ENCODE measurements at places on chromosomes 12 and 14. TPM values are rescaled to one million over a fixed set of nuclear protein-coding genes. Genes with fewer than 3 reads are reported as not detected.

The CCDC38 gene
- 0.14 TPM for total RNA-seq

The NXPH4 gene
- 0.22 TPM for total RNA-seq

The GPR137C gene
- not detected for total RNA-seq

The C12orf60 gene
- 3.4 TPM for total RNA-seq

The RNASE3 gene
- not detected for total RNA-seq

- H3K27ac ChIP-seq, result no peak overlapping the region
- no peaks in the 10 kb centered on the region for H3K4me1 ChIP-seq
- H3K27me3 ChIP-seq, result no peaks in the 10 kb centered on the region
- H3K36me3 ChIP-seq, result no peaks in the 10 kb centered on the region
- no peak overlapping the region for H3K4me3 ChIP-seq
- DNase-seq, result no peak
These were observed 12.7 kb upstream of the EIF4B start for GRCh38 chr12:52993558-52993869.

DNA sequence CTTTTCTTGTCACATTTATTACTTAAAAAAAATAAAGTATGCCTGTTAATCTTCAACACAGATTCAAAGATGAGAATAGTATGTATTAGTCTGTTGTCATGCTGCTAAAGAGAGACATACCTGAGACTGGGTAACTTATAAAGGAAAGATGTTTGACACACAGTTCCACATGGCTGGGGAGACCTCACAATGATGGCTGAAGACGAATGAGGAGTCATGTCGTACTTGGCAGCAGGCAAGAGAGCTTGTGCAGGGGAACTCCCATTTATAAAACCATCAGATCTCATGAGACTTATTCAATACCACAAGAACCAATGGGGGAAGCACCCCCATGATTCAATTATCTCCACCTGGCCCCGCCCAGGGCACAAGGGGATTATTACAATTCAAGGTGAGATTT lies 335.9 kb upstream of the GARIN2 start:
- no peak overlapping the region for H3K27ac ChIP-seq
- no peaks in the 10 kb centered on the region for H3K36me3 ChIP-seq
- no peak overlapping the region for H3K4me3 ChIP-seq
- no peak for DNase-seq

- no peaks in the 10 kb centered on the region for H3K36me3 ChIP-seq
- peak; percentile 84 for DNase-seq
- no peaks in the 10 kb centered on the region for H3K27me3 ChIP-seq
These were observed 42.1 kb upstream of the CTDSP2 start for GRCh38 chr12:57888409-57889157.

GRCh38 chr12:43852744-43853143 lies 16.9 kb downstream of the TMEM117 start:
- no peak for DNase-seq
- H3K27ac ChIP-seq, result no peak overlapping the region
- H3K4me1 ChIP-seq, result no peaks in the 10 kb centered on the region
- no peak overlapping the region for H3K4me3 ChIP-seq
- H3K36me3 ChIP-seq, result no peaks in the 10 kb centered on the region
- no peaks in the 10 kb centered on the region for H3K27me3 ChIP-seq

DNA sequence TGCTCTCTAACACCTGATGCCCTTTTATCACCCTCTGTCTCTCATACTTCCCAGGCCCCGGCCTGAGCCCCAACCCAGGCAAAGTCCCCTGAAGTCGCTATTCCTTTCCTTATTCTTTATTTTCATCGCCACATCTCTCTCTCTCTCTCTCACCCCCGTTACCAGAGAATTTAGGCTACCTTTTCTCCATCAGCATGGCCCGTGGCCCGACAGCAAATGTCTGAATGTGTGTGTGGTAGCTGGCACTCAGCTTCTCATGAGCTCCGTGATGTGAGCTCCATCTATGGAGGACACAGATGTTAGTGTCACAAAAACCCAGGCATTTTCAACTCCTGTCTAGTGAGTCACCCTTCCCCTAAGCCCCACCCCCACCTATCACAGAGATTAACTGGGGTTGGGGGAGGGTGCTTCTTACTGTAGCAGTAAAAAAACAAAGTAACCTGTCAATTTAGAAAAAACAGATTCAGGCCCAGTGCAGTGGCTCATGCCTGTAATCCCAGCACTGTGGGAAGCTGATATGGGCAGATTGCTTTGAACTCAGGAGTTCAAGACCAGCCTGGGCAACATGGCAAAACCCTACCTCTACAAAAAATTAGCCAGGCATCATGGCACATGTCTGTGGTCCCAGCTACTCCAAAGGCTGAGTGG lies 53.8 kb downstream of the VCPKMT start:
- peaks cover 26% of the 10 kb centered on the region for H3K4me1 ChIP-seq
- peak; percentile 44 for DNase-seq
- H3K36me3 ChIP-seq, result no peaks in the 10 kb centered on the region
- no peaks in the 10 kb centered on the region for H3K27me3 ChIP-seq

DNA sequence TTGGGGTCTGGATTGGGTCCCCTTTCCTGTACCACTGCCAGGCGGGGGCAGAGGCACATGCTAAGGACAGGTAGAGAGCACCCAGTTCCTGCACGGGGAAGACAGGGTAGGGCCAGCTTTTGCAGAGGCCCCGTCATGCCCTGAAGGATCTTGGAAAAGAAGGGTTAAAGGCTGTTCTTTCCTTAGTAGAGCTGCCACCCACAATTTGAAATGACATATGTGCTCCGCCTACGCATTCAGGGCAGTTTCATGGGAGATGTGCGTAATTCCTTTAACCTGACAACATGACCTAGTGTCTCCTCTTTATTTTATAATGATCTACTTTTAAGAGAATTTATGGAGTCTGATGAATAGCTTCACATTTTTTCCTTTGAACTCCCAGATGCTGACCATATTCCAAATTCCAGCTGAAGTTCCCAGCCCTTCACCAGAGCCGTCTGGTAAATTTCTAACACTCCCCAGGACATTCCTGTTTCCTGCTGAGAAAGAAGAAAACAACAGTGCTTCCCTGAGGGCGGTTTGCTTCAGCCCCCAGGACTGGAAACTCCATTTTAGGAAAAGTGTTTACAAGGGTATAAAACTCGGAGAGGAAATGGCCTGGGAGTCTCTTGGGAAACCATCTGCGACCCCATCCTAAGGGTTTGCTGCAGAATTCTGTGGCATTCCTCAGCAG lies 58.9 kb upstream of the PLEKHG3 start:
- no peak overlapping the region for H3K4me3 ChIP-seq
- H3K4me1 ChIP-seq, result no peaks in the 10 kb centered on the region
- no peak for DNase-seq
- H3K27ac ChIP-seq, result peak overlapping the region; percentile 55
- H3K36me3 ChIP-seq, result no peaks in the 10 kb centered on the region

- no peak overlapping the region for H3K27ac ChIP-seq
- H3K27me3 ChIP-seq, result no peaks in the 10 kb centered on the region
- no peaks in the 10 kb centered on the region for H3K36me3 ChIP-seq
- H3K4me3 ChIP-seq, result no peak overlapping the region
- no peak for DNase-seq
- H3K4me1 ChIP-seq, result no peaks in the 10 kb centered on the region
These were observed 256.8 kb upstream of the BTG1 start for GRCh38 chr12:92402415-92402814.

GRCh38 chr12:50073206-50073605 lies 11.9 kb upstream of the SMARCD1 start:
- H3K4me3 ChIP-seq, result no peak overlapping the region
- DNase-seq, result no peak
- H3K27me3 ChIP-seq, result no peaks in the 10 kb centered on the region
- peaks cover 10% of the 10 kb centered on the region for H3K4me1 ChIP-seq

DNA sequence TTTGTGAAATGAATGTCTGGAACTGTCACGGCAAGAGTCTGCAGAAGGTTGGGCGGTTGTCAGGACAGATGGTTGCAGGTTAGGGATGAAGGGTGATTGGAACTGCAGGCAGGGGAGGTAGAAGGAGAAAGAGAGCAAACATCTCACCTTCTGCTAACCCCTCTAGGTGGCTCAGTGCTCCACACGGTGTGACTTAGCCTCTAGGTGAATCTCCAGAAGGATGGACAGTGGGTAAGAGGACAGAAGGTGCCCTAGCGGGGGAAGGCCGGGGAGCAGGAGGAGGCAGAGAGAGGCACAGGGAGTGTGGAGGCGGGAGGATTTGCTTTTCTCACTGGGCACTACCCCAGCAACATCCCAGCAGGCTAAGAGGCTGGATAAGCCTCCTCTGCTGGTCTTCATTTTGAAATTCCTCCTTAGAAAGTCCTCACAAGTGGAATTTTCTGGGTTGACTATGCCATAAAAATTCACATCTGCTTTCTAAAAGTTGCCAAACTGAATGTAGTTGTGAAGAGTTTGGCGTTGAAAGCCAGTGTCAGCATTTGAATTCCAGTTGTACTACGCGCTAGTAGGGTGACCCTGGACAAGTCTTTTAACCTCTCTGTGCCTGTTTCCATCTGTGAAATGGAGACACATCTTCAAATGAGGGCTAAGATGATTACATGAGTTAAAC lies 10.7 kb upstream of the GPR68 start:
- no peaks in the 10 kb centered on the region for H3K36me3 ChIP-seq
- H3K4me3 ChIP-seq, result no peak overlapping the region
- H3K27ac ChIP-seq, result no peak overlapping the region
- H3K27me3 ChIP-seq, result no peaks in the 10 kb centered on the region
- H3K4me1 ChIP-seq, result peaks cover 45% of the 10 kb centered on the region

- H3K27me3 ChIP-seq, result no peaks in the 10 kb centered on the region
- H3K36me3 ChIP-seq, result no peaks in the 10 kb centered on the region
- H3K4me1 ChIP-seq, result no peaks in the 10 kb centered on the region
- no peak overlapping the region for H3K27ac ChIP-seq
- no peak for DNase-seq
- H3K4me3 ChIP-seq, result no peak overlapping the region
These were observed 4.0 kb downstream of the MYH7 start for GRCh38 chr14:23431486-23431885.

- no peak overlapping the region for H3K27ac ChIP-seq
- no peak for DNase-seq
These were observed 34.4 kb downstream of the RAD52 start for GRCh38 chr12:915090-915489.

DNA sequence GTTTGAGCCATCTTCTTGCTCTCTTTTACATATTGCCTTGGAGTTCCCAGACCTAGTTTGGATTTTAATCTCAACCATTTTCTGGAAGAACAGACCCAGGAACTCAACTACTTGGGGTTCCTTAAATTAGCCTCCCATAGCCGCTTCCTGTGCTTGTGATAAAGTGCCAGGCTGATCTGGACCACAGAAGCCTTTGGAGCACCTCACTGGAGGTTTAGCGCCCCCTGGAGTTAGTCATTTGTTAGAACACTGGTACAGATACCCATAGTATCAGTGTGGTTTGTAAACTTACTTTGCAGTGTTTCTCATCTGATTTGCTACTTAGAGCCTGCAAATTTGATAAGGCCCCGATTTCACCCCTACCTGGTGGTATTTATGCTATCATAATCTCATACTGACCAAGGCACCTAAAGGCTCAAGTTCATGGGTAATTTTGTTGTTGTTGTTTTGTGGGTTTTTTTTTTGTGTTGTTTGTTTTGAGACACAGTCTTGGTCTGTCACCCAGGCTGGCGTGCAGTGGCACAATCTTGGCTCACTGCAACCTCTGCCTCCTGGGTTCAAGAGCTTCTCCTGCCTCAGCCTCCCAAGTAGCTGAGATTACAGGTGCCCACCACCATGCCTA lies 3.7 kb downstream of the UNC119B start:
- no peaks in the 10 kb centered on the region for H3K27me3 ChIP-seq
- no peak for DNase-seq

- peaks cover 32% of the 10 kb centered on the region for H3K36me3 ChIP-seq
- H3K4me3 ChIP-seq, result no peak overlapping the region
- no peaks in the 10 kb centered on the region for H3K27me3 ChIP-seq
- H3K27ac ChIP-seq, result no peak overlapping the region
- DNase-seq, result no peak
- peaks cover 23% of the 10 kb centered on the region for H3K4me1 ChIP-seq
These were observed 12.3 kb downstream of the TNFAIP2 start for GRCh38 chr14:103135333-103136260.

DNA sequence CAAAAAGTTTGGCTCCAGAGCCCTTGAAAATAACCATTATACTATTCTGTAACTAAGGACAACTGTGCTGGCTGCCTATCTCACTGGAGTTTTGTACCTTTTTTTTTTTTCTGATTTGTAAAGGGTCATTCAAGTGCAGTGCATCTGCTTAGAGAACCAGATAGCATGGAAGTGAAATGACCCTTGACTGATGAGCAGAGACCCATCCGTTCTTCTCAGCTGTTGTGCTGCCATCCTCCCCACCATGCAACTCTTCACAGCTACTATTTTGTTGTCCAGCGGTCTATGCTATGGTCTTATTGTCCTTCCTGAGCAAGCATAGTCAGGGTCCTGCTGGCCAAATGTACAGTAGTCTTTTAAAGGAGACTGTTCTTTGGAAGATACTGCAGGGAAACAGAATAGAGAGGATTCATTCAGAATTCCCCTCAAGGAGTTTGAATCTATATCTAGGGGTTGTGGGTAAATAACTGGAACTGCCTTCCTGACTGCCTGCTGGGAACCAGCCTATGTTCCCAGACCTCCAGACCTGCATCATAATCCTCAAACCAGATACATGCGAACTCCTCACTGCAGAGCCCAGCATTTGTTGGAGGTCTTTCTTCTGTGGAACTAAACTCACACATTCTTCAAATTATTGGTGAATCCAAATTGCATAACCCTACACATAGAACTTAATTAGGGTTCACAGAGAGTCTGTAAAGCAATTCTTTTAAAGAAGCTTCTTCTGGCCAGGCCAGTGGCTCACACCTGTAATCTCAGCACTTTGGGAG lies 41.1 kb downstream of the GPR19 start:
- no peak overlapping the region for H3K4me3 ChIP-seq
- H3K27me3 ChIP-seq, result no peaks in the 10 kb centered on the region
- no peaks in the 10 kb centered on the region for H3K36me3 ChIP-seq
- no peak for DNase-seq
- no peaks in the 10 kb centered on the region for H3K4me1 ChIP-seq

DNA sequence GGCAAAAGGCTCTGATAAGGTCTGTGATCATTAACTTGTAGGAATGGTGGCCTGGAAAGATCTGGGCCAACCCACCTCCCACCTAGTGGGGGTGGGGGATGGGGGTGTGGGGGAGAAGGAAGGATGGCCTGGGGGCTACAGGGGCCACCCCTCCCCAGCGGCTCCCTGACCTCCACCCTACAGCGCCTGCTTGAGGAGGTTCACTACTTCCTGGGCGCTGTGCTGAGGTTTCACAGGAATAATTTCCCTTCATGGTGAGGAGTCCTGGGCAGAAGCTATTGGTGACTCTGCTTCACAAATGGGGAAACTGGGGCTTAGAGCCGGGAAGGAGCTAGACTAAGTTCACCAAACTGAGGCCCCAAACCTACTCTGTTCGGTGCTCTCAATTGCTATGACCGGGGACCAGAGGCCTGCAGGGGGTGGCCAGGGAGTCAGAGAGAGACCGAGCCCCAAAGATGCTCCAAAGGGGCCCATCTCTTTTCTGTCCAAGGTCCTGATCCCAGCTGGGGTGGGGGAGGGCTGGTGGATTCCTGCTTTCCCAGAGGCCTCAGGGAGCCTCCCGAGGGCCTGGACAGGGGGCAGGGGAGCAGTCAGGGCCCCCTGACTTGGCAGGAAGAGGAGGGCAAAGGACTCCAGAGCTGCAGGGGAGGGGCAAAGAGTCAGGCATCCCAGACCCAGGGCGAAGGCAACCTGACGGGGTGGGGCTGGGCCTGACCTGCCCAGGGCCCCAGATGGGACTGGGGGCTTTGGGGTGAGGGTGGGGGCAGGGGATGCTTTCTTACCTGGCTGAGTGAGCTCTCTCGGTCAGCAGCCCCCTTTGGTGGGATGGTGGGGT lies 1.7 kb downstream of the HNF1A start:
- no peaks in the 10 kb centered on the region for H3K27me3 ChIP-seq
- H3K4me3 ChIP-seq, result no peak overlapping the region
- no peaks in the 10 kb centered on the region for H3K36me3 ChIP-seq
- no peak overlapping the region for H3K27ac ChIP-seq
- H3K4me1 ChIP-seq, result no peaks in the 10 kb centered on the region

All from upper lobe of left lung (tissue), 6 donors.